ENCODE measurements at places on chromosomes 3 and 15. TPM values are rescaled to one million over a fixed set of nuclear protein-coding genes. Genes with fewer than 3 reads are reported as not detected.

DNA sequence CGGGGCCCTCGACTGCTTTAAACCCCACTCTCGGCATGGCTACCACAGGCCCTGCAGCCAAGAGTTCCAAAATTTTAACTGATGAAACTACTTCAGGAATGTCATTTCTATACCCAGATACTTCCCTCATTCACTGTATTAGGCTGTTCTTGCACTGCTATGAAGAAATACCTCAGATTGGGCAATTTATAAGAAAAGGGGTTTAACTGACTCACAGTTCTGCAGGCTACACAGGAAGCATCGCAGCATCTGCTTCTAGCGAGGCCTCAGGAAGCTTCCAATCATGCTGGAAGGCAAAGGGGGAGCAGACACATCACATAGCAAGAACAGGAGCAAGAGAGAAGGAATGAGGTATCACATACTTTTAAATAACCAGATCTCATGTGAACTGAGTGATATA, 21.6 kb upstream of the ALCAM start:
- no peak for DNase-seq

DNA sequence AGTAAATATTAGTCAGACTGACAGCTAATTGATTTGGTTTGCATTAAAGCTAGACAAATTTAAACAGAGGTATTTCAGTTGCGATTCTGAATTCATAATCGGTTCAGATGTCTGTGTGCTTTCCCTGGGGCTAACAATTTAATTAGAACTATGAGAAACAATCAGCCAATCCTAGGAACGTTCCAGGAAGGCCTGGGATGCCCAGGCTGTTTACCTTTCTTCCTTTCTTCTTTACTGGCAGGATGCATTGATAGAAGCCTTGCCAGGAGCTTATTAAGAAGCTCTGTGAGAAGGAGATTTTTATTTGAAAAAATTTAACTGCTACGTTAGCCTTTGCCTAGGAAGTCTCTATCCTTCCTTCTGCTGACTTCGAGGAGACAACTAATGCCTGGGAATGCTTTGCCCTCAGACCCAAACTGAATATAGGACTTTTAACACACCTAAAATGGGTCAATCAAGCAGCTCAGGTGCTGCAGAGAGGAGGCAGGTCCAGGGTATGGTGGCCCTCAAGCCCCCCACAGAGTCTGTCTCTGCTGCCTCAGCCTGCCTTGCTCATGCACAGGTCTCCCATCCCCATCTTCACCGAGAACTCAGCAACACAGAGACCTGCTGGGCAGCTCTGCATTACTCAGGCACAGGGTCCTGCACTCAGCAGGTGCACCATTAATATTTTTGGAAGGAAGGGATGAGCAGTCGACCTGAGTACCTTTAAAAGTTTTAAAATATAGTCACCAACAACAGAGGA, 48.5 kb downstream of the PCSK6 start:
- no peak for DNase-seq

DNA sequence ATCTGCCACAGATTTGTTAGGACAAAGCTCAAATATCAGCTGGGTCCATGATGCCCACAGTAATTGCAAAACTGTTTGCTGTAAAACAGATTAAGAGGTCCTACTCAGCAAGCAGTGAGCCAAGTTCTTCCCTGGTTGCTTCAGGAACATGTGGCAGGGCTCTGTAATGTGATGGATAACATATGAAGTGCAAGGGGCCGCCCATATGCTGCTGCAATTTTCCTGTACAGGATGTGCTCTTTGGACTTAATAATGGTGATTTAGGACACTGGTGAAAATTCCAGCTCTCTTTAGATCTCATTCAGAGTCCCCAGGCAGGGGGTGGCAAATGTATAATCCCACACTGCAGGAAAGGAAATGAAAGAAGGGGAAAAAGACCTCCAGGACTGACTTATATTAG, 289.4 kb downstream of the LSAMP start:
- DNase-seq = no peak

Gene GCNT3
- total RNA-seq = not detected

Gene SLC28A1
- not detected for total RNA-seq

Gene MFSD1
- 31.1 TPM for total RNA-seq

All from naive thymus-derived CD4-positive, alpha-beta T cell (primary cell).